NCI-H510A (cell line): ENCODE measurements at places on chromosomes 4 and X.

GRCh38 chr4:98661371-98662054 lies 3.1 kb upstream of the TSPAN5 start:
- no peak for DNase-seq

- no peak for DNase-seq
Measured at GRCh38 chr4:153065276-153065675, 129.2 kb downstream of the FHDC1 start.

GRCh38 chr4:14908635-14909034 lies 93.6 kb upstream of the CPEB2 start:
- no peak for DNase-seq

GRCh38 chrX:123311486-123311885 lies 127.4 kb downstream of the GRIA3 start:
- DNase-seq: no peak

- DNase-seq: no peak
Measured at GRCh38 chr4:70359115-70359661, 1.4 kb upstream of the SMR3A start.

GRCh38 chrX:123036401-123036800 lies 147.7 kb upstream of the GRIA3 start:
- no peak for DNase-seq

DNA sequence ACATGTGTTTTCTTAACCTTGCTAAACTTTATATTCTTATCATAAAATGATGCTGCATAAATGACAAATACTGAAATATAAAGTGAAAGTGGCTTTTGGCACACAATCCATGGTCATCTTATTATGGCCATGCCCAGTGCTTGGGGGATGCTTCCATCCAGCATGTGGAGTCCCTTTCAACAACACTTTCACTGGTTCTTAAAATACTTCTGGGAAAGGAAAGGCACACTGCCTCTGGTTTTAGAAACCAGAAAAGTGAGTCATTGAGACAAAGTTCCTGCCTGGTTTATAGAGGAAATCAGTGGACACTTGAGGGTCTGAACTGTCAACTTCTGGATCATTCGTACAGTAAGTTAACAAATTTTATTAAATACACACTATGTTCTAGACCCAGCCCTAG lies 248.0 kb upstream of the ADAMTS3 start:
- no peak for DNase-seq

DNA sequence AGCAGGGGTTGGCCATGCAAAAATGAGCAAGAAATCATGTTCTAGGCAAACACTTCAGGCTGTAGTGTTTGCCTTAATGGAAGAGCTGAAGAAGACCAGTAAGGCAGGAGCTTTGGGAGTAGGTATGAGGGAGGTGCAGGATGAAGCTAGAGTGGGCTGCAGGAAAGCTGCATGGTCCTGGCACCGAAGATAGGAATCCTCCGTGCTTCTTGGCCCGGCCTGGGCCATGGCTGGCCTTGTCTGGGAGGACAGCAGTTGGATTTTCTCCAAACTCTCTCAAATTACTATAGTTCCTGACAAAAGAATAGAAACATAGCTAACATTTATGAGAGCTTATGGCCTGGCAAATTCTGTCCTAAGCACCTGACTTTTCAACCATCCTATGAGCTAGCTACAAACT lies 116.5 kb downstream of the UCHL1 start:
- no peak for DNase-seq

DNA sequence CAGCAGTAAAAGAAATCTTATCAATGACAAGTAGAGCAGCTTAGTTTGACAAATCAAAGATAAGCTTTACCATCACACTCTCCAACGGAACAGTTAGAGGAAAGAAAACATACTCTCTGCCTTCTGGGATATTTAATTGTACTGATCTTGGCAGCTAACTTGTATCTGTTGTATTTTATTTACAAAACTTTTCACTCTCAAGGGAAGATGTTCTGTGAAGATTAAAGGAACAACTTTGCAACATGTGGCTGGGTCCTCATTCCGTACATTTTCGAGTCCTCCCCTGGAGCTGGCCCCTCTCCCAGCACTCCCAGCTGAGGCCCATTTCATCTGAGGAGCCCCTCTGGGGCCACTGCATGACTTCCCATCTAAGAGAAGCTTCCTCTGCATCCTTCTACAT lies 74.4 kb downstream of the RPS3A start:
- no peak for DNase-seq

DNA sequence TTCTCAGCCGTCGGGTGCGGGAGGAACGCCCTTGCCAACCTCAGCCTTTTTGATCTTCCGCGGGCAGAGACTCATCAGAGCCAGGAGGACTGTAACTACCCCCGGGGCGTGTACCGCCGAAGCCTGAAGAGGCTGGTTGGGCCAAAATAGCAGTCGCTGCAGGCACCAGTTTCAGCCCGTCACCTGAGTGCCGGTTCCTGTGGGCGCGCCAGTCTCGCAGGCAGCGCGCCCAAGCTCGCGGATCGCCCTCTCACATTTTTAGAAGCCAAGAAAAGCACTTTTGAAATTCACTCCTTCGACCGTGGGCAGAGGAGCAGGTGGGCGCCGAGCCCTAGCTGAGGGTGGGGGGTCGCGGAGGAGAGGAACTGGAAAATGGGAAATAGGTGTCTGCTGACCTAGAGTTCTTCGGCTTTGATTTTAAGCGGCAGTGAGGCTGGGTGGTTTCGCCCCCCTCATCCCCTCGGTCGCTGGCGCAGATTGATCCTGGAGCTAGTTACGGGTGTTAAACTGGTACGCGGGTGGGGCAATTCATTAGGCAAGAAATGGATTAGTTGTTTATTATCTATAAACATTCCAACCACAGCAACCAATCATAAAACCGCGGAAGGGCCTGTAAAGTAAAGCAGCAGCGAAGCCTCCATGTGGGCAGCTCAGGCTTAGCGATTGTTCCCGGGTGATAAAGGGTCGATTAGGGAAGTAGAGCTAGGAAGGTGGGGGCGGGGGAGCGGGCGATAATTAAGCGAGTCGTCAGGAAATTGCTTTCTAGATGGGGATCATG lies 69.2 kb downstream of the FBXO8 start:
- DNase-seq: no peak

GRCh38 chr4:26992657-26993361 lies 132.2 kb downstream of the STIM2 start:
- DNase-seq: no peak

- no peak for DNase-seq
Measured at GRCh38 chr4:103429283-103429682, 231.1 kb upstream of the CENPE start.

DNA sequence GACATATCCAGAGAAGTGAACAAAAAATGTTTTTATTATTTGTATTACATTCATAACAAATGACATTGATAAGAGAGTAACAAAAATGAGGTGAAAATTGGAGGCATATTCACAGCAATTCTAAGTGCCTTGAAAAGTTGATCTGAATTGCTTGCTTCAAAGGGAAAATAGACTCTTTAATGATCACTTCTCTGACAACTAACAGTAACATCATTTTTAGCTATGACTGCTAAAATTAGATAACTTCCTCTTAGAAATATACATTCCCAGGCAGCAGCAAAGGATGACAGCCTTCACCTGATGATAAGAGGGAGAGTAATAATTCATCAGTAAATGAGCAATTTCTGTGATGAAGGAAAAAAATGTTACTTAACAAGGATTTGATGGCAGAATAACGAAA lies 472.5 kb downstream of the PCDH10 start:
- no peak for DNase-seq

- no peak for DNase-seq
Measured at GRCh38 chrX:7889680-7890079, 37.5 kb downstream of the PNPLA4 start.

DNA sequence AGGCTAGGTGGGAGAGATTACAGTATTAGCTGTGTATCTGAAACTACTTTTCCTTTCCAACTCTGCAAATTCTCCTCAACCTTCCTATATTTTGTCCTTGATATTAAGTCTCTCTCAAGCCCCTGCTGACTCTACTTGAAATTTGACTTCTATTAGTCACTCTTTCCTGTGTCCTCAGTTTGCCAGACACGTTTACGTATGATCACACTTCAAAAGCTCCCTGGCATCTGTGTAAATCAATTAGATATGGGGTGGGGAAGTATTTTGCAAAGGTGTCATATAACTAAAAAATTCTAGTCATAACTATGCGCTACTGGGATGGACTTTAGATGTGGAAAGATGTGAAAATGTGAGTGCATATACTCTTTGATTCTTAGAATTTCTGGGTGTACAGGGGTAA lies 67.4 kb upstream of the ARHGAP24 start:
- no peak for DNase-seq

GRCh38 chrX:119089619-119090018 lies 16.8 kb downstream of the CT47C1 start:
- no peak for DNase-seq

GRCh38 chr4:22434895-22435294 lies 81.0 kb downstream of the ADGRA3 start:
- no peak for DNase-seq

DNA sequence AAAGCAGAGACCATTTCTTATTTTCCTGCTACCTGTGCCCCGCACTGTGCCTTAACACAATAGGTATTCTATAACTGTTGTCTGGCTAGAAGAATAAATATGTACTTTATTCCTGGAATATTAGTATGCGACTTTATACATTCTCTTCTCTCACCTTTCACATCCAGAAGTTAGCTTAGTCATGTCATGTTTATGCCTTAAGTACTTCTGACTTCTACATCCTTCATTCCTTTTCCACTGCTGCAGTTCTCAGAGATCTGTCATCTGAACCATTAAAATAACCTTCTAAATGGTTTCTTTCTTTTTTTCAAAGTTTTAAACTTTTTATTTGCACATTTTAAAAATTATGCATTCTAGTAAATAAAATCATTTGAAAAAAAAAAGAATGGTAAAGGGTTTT lies 34.4 kb downstream of the KIF4A start:
- no peak for DNase-seq

GRCh38 chr4:2116687-2117400 lies 57.7 kb downstream of the NAT8L start:
- DNase-seq: no peak

DNA sequence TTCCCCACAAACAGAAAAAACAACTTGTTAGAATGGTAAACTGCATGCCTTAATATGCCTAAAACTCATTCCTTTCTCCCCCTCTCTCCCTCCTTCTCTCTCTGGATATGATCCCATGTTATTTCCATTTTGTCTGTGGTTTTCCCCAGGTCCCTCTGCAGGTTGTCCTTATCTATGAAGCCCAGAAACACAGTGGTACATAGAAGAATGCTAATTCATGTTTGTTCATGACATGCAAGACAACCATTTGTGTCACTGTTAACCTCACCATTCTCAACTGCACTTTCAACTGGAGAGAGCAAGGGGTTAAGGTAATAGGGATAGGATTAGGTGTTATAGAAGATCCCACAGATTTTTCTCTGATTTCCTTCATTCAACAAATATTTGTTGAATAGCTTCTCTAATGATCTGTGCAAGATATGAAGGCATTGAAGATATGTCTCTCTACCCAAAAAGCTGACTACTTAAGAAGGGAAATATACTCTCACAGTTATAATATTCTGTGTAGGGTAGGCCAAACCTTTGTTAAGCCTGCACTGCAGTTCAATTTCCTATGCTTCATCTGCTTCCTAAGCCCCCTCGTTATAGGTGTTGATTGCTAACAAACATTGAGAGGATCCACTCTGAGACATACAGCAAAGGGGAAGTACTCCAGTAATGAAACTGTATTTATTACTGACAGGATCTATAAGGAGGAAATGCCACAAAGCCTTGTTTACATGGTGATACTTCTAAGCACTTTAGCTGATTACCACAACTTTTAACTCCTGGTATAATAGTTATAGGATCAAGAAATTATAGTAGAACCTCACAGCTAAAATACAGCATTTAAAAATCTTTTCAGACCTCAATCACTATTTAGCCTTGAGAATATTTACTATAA lies 96.1 kb downstream of the FRYL start:
- DNase-seq: no peak

- no peak for DNase-seq
Measured at GRCh38 chr4:109040441-109040840, 262.0 kb downstream of the COL25A1 start.

GRCh38 chr4:34422472-34423175 lies 1821.7 kb downstream of the ARAP2 start:
- DNase-seq: no peak

GRCh38 chrX:108309144-108309543 lies 129.1 kb downstream of the COL4A6 start:
- no peak for DNase-seq
